ENCODE measurements at places on chromosomes 6 and 20. TPM values are rescaled to one million over a fixed set of nuclear protein-coding genes. Genes with fewer than 3 reads are reported as not detected.

The ANGPT4 gene
- total RNA-seq = not detected

The EFCAB8 gene
- total RNA-seq = under 0.01 TPM

The C20orf204 gene
- 0.98 TPM for total RNA-seq

The SAMD5 gene
- not detected for total RNA-seq

The TMEM151B gene
- total RNA-seq = not detected

The SCAF8 gene
- total RNA-seq = 39.1 TPM

The FRMD1 gene
- total RNA-seq = not detected

The NEU1 gene
- total RNA-seq = 56.1 TPM

The IL20RA gene
- 0.37 TPM for total RNA-seq

The PNPLA1 gene
- total RNA-seq = not detected

The CST5 gene
- not detected for total RNA-seq

The CDH26 gene
- total RNA-seq = under 0.01 TPM

The EDN3 gene
- total RNA-seq = not detected

The NR2E1 gene
- not detected for total RNA-seq

The MUC21 gene
- total RNA-seq = not detected

The LY6G6C gene
- not detected for total RNA-seq

The PGM3 gene
- 60.4 TPM for total RNA-seq

The CD109 gene
- total RNA-seq = 79.4 TPM

The TMEM217 gene
- 2.9 TPM for total RNA-seq

The TUBB1 gene
- under 0.01 TPM for total RNA-seq

The SASH1 gene
- total RNA-seq = 115 TPM

The PHF10 gene
- 8.8 TPM for total RNA-seq

The BPIFB2 gene
- not detected for total RNA-seq

The TMEM170B gene
- 2.9 TPM for total RNA-seq

The C6orf52 gene
- 0.59 TPM for total RNA-seq

The ARFRP1 gene
- 23.5 TPM for total RNA-seq

The DSP gene
- total RNA-seq = under 0.01 TPM

The LHFPL5 gene
- total RNA-seq = not detected

The ARMC12 gene
- total RNA-seq = 0.20 TPM

Measured in subcutaneous preadipocyte (primary cell).